ENCODE measurements at places on chromosomes 2 and 18. TPM values are rescaled to one million over a fixed set of nuclear protein-coding genes. Genes with fewer than 3 reads are reported as not detected.

SULT1C2 gene
- polyA plus RNA-seq = 39.4 TPM

NEU4 gene
- 1.1 TPM for polyA plus RNA-seq

AQP12B gene
- 0.23 TPM for polyA plus RNA-seq

RAB27B gene
- polyA plus RNA-seq = 0.56 TPM

RAX gene
- not detected for polyA plus RNA-seq

COL5A2 gene
- 157 TPM for polyA plus RNA-seq

- no peak for DNase-seq
Measured at GRCh38 chr2:3117650-3118216, 259.9 kb downstream of the EIPR1 start.

DNA sequence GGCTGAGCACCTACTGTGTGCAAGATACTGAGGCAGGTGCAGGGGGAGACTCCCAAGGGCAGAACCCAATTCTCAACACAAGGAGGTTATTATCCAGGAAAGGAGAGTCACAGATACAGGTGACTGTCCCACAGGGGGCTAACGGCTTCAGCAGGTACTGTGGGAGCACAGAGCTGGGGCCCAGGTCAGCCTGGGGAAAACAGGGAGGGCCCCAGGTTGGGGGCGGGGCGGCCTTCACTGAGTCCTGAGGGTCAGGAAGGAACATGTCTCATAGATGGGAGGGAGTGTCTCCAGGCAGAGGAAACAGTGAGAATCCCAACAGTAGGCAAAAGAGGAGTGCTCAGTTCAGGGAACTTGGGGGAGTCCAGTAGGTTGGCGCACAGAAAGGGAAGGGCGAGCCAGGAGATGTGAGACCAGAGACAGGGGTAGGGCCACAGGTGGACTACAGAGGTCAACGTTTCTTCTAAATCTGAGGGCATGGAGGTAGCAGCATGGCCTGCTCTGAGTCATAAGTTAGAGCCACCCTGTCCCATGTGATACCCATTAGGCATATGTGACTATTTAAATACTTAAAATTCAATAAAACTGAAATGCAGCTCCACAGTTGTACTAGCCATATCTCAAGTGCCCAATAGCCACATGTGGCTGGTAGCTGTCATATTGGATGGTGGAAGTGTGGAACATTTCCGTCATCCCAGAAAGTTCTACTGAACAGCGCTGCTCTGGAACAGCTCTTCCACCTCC, 157.2 kb downstream of the TTC32 start:
- no peak for DNase-seq

DNA sequence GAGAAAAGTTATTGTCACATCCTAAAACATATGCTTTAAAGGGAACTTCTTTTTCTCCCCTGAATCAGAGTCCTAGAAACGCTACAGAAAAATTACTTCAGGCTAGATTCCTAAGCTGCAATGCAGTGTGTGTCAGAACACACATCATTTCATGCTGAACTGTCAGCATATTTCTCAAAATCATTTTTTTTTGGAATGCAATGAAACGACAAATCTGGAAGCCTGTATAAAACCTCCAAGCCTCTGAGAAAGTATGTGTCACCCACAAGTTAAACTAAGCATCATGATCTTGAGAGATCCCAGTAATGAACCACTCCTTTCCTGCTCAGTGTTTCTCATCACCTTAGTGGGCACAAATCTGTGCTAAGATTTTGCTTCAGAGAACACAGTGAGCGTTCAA, 276.2 kb downstream of the ZNF521 start:
- no peak for DNase-seq

- no peak for DNase-seq
Measured at GRCh38 chr18:56307354-56308170, 330.8 kb downstream of the TXNL1 start.

DNA sequence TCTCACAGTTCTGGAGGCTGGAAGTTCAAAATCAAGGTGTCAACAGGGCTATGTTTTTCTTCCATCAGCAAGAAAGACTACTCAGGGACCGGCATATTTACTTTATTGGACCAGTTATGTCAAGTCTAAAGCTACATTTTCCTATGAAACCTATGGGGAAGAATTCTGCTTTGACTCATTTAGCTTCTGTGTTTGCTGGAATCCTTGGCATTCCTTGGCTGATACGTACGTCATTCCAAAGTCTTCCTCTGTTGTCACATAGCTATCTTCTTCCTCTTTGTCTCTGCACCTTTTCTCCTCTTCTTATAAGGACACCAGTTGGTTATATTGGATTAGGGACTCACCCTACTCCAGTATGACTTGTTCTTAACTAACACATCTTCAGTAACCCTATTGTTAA, 137.4 kb upstream of the FBXO11 start:
- no peak for DNase-seq
